NCI-H1105 treated with DMSO at 0.1 percent for 48 hours (cell line): ENCODE measurements at places on chromosomes 11 and 22.

- DNase-seq = no peak
Measured at GRCh38 chr11:117523680-117524079, 196.0 kb downstream of the CEP164 start.

GRCh38 chr11:2713661-2714462 lies 14.1 kb upstream of the KCNQ1OT1 start:
- DNase-seq = no peak

DNA sequence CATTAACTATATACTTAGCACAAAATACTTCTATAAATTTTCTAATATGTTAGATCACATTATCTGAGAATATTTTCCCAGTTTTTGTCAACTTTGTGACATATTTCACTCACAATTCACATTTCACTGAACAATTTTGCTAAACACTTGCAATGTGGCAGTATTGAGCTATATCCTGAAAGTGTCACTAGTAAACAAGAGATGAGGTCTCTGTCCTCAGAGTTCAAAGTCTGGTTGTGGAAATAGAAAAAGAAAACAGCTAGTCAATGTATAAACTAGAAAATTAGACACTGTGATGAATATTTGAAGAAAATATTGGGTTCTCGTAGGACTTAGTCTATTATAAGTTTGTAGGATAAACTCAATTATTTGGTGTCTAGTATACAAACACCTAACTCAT lies 87.4 kb upstream of the CHORDC1 start:
- DNase-seq = no peak

- no peak for DNase-seq
Measured at GRCh38 chr11:57896361-57897145, 127.1 kb upstream of the OR9Q1 start.

GRCh38 chr11:13667795-13668101 lies 720 bp upstream of the FAR1 start:
- no peak for DNase-seq

DNA sequence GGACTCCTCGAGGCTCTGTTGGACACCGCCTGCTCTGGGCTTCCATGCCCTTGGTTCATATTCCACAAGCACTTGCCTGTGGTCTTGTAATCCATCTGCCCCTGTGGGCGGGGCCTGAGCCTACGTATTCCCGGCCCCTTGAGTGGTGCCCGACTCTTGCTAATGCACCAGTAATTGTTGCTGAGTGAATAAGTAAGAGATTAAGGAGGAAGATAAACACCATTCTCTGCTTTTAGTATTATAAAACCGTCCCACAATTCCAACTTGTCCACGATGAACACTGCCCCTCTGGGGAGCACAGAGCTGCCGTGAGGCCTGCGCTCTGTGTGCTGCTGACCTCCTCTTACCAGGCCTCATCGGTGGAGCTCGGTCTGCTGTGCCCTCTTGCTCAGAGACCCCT lies 50.3 kb downstream of the MICAL2 start:
- DNase-seq = no peak

- no peak for DNase-seq
Measured at GRCh38 chr22:28441720-28442263, 237.8 kb downstream of the TTC28 start.

GRCh38 chr11:1139441-1140083 lies 18.2 kb upstream of the MUC5AC start:
- DNase-seq = no peak

DNA sequence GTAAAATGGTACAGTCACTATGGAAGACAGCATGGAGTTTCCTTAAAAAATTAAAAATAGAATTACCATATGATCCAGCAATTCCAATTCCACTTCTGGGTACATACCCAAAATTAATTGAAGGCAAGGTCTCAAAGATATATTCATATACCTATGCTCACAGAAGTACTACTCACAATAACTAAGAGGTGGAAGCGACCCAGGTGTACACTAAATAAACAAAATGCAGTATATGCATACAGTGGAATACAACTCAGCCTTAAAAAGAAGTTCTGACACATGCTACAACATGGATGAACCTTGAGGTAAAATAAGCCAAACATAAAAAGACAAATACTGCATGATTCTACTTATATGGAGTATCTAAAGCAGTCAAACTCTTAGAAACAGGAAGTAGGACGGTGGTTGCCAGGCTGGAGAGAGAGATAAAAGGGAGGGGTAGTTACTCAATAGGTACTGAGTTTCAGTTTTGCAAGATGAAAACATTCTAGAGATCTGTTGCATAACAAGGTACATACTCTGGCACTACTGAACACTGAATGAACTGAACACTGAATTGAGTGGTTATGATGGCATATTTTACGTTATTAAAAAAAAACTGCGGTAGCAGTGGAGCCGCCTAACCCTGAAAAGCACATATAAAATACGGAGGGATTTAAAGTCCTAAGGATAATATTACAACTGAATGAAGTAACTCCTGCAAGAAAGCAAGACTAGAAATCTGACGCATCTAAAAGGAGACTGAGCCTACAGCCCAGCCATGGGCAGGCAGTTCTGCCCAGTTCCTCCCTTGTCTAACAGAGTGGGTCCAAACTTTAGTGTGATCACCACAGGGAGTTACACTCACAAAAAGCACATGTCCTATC lies 12.8 kb downstream of the DGCR2 start:
- no peak for DNase-seq

DNA sequence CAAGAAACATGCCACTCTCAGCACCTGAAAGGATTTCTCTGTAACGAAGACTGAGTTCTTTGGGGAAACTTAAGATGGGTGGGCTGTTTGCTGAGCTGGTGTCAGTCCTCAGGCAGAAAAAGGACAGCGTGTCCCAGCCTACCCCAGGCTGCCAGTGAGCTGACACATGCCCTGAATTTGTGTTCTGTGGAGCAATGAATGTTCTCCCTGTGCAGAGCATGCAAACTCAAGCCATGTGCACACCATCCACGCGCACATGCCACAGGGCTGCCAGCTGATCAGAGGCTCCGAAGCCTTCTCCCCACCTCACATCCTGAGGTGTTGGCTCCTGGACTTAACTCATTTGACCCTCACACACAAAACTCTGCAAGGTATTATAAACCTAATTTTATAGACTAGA lies 104.9 kb downstream of the KCNC1 start:
- no peak for DNase-seq

DNA sequence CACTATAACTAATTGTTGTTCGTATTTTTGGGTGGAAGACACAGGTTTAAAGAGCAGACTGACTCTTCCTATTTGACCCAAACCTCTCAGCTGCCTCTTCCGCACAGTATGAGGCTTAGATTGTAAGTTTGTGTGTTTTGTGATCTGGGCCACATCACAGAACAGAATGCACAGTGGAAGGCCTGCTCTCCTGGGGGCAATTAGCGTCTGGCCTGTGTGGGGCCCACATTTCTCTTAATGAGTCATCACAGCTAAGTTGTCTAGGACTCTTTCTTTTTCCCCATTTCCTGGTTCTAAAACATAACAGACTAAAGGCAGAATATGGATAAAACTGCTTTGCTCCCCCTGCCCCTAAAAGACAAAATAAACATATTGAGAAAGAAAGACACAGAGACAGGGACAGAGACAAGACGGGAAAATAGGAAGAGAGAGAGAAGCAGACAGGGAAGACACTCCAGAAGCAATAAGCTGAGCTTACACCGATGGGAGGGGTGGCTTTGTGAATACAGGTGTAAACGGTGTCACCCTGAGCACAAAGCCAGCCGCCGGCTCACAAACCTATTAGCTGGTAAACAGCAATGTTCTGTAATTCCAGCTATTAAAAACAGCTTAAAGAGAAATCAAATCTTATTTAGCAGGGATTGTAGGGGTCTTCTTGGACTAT lies 127.4 kb upstream of the OPCML start:
- DNase-seq = no peak

DNA sequence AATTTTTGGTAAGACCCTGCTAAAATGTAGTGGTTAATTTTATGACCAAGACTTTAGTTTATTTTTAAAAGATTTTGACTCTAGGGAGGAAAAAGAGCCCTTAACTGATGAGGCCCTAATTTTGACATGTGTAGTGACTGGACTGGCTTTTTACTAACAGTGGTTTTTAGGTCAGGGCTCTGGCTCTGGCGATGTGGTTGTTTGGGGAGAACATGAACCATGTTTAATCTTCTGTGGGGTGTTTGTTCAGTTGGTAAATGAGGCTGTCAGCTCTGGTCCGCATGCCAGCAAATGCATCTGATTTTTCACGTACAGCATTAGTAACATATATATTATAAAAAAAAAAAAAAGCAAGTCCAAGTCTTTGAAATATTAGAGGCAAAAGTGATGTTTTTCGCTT lies 104.3 kb downstream of the EXT2 start:
- DNase-seq = no peak

DNA sequence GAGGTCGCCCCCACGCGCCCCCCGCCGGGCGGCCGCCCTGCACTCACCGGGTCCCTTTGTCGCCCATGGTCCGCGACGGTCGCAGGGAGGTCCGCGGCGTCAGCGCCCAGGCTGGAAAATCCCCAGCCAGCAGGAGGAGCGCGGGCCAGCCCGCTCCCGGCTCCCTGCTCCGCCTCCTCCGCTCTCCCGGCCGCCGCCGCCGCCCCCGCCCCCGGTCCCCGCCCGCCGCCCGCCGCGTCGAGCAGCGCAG lies at the start of gene ARRB1:
Gene ARRB1, minus strand, starts transcription at position 121 of the 250 bp plus-strand sequence. Its CDS starts 54 bp downstream, at position 67.
- no peak for DNase-seq

DNA sequence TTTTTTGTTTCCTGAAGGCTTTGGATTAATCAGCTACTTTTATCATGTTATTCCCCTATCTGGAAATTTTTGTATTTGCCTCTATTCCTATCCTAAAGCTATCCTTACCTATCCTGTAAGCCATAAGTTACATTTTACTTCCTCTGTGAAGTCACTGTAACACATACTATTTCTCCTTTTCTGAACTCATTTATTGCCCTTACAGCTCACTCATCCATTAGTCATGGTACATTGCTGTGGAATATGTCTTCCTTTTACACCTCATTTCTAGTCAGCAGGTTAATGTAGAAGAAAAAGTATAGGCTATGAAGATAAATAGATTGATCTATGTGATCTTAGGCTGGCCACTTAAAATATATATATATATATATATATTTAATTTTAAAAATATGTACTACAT lies 28.0 kb downstream of the SWAP70 start:
- DNase-seq = no peak

DNA sequence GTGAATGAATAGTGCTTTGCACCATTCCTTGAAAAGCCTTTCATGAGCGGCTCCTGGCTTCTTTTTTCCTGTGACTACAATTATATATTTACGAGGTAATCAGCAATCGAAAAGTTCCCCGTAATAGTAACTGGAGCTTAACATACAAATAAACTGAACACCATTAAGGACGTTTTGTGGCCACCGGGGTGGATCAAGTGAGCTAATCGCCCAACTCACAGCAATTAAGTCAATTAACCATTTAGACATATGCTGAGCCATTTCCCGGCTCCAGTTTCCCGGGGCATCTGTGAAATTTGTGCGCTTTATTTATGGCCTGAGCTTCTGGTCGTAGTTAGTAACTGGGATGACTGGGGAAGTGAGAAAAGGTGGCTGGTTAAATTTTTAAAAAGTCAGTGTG lies 465.2 kb downstream of the MIAT start:
- DNase-seq = peak; percentile 68

GRCh38 chr22:43406186-43406790 lies 5.5 kb upstream of the MPPED1 start:
- DNase-seq = no peak

GRCh38 chr22:24728790-24729637 lies 45.5 kb downstream of the PIWIL3 start:
- DNase-seq = no peak

- DNase-seq = no peak
Measured at GRCh38 chr22:47818496-47818895, 1056.0 kb downstream of the TBC1D22A start.

DNA sequence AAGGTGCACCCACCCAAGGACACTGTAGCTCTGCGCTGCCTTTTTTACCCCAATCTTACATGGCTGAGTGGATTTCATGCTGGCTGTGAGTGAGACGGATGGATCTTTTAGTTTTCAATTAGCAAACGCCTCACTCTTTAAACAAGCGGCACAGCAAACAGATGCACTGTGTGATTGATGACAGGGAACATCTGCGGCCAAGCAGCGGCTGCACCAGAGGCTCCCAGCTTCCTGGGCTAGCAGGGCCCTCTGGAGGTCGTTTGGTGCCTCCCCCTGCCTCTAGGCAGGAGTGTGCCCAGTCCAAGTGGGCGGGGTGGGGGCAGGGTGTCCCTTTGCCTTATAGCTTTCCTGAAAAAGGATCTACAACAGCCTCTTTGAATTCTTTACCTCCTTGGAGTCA lies 2.1 kb upstream of the DRD2 start:
- no peak for DNase-seq

DNA sequence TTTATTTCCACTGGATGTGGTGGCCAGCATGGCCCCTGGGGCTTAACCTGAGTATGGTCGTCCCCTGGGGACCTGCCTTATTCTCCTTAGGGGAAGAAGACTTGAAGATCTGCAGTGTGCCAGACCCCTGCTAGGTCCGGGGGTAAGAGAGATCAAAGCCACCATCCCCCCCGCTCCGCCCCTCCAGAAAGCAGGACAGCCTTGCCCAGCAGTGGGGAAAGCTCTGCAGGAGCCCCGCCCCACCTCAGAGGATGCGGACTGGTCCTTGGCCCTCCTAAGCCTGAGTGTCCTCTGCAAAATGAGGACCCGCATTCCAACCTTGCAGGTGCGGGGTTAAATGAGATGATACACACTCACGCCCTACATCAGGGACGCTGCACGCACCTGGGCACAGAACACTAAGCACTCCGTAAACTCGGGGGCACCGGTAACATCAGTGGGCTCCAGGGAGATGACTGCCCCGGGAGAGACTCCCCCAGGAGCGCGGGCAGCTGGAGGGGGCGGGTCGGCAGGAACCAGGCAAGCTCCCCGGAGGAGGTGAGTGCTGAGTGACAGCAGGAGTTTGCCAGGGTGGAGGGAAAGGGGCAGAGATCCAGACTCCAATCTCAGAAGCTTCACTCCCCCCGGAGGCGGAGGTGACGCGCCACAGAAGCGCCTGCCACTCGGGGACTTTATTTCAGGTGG lies 564 bp upstream of the ANO1 start:
- no peak for DNase-seq

- no peak for DNase-seq
Measured at GRCh38 chr11:59556917-59557348, 45.6 kb downstream of the OR4D9 start.

DNA sequence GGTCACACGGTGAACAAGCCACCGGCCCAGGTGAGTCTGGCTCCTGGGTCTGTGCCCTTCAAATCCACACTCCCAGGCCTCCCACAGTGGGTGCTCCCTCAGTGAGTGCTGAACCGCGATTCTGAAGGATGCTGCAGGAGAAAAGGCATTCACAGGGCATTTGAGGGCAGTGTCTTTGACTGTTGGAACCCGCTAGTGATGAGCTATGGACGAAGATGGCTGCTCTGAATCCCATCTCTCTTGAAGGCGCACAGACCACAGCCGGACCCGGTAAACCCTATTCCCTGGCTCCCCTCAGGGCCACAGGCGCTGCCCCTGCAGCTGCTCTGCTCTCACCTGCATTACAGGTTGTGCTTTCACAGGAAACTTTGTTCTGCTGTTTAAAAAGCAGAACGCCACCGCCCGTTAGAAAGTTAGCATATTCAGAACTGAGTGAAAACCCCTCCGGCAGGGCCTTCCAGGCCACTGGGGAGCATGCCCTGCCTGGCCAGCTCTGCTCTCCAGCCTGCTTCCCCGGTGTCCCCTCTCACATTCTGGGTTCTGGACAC lies 3.2 kb downstream of the LRRC32 start:
- DNase-seq = no peak

- DNase-seq = peak; percentile 21
Measured at GRCh38 chr11:120295099-120295498, 30.0 kb upstream of the TLCD5 start.
